ENCODE measurements at places on chromosomes 3 and 15.

DNA sequence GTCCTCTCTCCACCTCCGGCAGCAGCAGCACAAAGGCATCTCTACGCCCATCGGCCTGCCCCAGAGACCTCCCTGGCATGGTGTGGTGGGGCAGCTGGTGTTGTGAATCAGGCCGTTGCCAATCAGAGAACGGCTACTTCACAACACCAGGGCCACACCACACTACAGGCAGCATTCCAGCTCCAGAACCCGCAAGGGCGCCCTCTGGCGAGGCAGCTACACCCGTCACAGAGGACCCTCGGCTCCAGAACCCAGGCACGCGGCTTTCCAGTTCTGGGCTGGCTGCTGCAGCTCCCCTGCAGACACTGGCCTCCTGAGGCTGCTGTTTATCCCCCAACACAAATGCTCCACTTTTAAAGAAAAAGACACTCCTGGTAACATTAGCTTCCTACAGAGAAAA lies 127.5 kb upstream of the TOPAZ1 start:
- DNase-seq: peak; percentile 16

- DNase-seq: peak; percentile 60
These were observed 117.4 kb upstream of the MBNL1 start for GRCh38 chr3:152151216-152151876.

DNA sequence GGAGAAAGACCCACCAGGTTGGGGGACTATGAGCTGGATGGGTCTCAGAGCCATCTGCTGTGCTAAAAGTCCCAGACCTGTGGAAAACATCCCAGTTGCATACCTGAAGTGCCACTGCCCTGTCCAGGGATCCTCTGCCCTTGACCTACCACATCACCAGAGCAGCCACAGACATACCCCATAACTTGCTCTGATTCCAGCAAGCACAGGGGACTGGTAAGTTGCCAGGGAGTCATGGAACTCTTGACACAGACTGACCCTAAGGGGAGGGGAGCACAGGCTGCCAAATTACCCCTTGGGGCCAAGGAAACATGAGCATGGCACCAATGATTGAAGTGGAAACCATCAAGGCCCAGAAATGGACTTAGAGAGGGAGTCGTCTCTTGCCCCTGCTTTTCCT lies 1335.1 kb upstream of the ALCAM start:
- no peak for DNase-seq

DNA sequence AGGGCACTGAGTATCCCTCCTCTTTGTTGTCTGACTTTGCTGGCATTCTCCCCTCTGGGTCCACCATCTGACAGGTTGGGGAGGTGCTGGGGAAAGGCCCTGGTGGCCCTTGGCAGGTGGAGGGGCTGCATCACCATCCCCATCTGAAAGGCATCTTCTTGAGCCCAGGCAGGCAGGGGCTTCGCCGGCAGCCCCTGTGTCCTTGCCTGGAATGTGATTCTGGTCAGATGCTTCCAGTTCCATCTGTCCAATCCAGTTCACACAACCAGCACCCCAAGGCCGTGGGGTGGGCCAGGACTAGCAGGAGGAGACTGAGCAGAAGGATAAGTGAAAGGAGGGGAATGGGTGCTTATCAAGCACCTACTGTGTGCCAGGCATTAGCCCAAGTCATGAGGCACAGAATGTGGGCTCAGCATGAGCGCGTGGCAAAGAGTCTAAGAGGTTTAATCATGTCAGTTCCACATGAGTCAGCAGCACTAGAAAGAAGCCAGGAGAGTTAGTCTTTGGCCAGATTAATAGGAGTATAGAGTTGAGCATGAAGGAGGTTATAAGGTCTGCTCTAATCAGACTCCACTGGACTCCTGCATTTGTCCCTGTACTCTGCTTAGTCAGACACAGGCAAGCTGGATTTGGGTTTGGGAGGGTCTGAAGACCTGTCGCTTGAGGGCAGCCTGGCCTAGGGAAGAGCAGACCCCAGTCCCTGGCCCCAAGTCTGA lies 10.5 kb upstream of the TXNRD3 start:
- DNase-seq: no peak

DNA sequence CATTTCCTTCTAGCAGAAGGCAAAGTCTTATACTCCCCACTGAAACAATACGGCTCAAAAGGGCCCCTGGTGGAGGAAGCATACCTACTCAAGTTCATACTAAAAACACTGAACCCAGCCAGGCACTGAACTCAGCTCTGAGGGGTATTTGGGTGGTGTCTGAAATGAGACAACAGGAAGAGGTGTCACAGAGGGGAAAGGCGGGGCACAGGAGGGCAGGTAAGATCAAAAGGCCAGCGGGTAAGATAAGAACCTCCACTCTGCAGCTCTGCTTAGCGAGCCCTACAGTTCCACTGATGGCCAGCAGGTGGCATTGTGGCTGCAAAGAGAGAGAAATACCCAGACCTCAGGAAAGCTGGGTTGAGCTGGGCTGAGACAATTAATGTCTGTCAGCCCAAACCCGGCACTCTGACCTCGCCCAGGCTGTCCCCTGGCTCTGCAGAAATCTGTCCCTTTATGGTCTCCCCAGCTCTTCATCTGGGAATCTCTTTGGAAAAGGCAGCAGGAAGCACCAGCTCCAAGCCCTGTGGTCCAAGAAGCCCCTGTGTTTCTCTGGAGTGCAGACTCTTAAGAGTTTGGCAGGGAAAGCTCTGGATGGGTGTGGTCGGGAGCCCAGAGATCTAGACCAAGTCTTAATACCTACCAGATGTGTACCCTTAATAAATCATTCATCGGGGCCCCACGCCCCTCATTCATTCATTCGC lies 8.4 kb downstream of the MFGE8 start:
- DNase-seq: peak; percentile 78

DNA sequence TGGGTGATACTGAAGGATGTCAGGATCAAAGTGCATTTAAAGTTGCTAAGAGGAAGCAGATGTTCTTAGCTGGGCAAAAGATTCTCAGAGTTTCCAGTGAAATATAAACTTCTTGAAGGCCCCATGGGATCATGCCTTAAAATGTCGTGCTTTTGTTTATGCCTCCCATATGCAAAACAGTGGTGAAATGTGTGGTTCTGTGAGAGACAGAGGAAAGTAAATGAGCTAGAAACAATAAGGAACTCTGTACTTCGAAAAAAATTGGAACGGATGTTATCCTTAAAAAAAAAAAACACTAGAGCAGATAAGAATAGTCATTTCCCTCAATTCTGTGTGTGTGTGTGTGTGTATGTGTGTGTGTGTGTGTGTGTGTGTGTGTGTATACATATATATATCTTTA lies 497.0 kb upstream of the TBL1XR1 start:
- no peak for DNase-seq

All from epithelial cell of esophagus (primary cell).